CD4-positive, alpha-beta T cell treated with Interleukin-6 for 4 hours (primary cell): ENCODE measurements at places on chromosomes 5 and 9.
A peak's percentile ranks its signal among the peaks of the same experiment; 100 is the strongest.

GRCh38 chr5:149795360-149795759 lies 65.2 kb downstream of the PPARGC1B start:
- no peak for DNase-seq

DNA sequence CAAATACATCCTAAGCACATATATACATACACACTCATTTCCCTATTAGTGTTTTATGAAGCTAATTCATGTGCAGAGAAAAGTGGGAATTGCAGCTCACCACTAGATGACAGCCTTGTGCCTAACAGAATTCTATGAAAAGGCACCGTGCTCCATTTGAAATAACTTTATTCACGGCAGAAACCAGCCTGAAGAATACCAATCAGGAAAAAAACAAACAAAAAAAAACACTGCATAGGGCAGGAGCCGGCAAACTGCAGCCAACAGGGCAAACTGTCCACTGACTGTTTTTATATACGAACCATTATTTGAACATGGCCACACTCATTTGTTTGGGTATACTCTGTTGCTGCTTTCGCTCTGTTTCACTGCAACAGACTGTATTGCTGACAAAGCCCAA lies 33.6 kb downstream of the ERMP1 start:
- peak; percentile 14 for DNase-seq

- no peak for DNase-seq
Measured at GRCh38 chr9:108069991-108070390, 580.4 kb upstream of the KLF4 start.

DNA sequence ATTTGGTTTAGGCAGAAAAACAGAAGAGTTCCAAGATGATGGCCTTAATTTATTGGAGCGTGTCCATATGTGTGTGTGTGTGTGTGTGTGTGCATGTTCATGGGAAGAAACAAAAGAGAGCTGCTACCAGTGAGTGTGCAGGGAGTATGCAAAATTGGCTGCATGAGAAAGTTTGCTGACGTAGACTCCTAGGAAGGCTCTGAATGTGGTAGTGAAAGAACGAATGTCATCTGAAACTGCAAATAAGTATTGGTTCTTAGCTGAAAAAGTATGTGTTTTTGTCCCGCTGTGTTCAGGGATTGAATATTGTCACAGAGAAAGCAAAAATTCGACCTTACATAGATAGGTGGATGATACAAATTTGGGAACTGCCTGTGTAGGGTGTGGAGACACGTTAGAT lies 542.6 kb upstream of the COX7C start:
- no peak for DNase-seq

DNA sequence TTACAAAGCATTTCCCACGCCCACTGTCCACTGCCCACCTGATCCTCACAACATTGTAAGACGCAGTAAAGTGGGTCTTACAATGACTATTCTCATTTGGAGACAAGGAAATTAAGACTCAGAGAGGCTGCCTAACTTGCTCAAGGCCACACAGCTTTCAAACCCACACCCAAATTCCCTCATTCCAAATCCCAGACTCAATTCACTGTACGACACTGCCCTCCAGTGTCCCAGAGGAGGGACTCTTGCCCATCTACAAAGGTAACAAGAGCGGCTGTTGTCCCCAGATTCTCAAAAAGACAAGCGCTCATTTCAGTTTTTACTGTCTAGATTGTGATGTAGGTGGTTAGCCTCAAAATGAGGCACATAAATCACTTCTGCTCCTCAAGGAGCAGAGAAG lies 184.6 kb downstream of the ACTL7B start:
- DNase-seq: no peak

GRCh38 chr9:84121991-84122523 lies 141.5 kb downstream of the RMI1 start:
- no peak for DNase-seq

DNA sequence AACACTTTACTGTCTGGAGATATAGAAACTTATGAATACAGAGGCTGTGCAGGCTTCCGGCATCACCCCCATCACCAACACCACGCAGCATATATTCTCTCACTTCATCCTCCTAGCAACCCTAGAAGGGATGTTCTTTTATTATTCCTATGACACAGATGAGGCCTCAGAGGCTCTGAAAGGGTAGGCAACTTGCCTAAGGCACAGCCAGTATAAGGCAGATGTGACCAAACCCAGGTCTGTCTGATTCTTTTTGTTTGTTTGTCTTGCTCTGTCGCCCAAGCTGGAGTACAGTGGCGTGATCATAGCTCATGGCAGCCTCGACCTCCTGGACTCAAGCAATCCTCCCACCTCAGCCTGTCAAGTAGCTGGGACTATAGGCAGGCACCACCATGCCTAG lies 22.8 kb upstream of the CORO2A start:
- DNase-seq: no peak

- DNase-seq: no peak
Measured at GRCh38 chr9:105291422-105291859, 47.0 kb downstream of the SLC44A1 start.

DNA sequence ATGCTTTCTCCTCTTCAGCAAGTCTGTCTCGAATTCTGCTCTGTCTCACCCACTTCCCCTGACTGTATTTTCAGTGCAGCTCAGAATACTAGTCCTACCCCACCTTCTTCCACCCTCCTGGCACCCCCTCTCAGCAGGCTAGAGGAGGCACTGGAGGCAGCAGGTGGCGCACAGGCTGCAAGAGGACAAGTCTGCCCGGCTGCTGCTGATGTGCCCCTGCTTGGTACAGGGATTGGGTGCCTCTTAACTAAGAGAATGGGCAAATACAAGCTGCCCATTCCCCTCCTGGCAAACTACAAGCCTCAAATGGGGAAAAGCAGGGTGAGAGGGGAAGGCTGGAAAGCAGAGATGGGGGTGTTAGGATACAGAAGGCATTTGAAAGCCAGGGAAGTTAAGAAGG lies 5.1 kb downstream of the TLN1 start:
- DNase-seq: peak; percentile 52

DNA sequence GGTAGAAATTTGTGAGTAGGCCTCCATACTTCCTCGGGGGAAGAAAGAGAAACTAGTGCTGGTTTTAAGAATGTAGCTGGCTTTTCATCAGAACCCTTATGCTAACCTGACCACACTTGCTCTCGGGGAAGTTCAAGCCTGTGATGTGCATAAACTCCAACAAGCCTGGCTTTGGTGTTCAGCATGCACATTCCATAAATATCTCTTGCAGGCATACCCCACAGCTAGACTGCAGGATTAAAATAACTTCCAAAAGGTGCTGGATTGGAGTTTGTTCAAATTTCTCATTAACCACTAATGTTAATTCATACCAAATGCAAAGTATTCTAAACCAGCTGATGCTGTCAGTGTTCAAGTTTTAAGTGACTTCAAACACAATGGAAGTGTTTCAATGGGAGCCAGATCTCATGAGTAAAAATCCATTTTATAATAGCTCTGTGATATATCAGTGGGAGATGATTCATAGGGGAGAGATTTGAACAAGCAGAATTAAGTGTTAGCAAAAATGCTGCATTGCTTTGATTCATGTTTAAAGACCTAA lies 79.4 kb downstream of the NPR3 start:
- no peak for DNase-seq
